ENCODE measurements at places on chromosomes 5 and 9.

GRCh38 chr5:56088967-56089829 lies 94.4 kb upstream of the IL6ST start:
- peak; percentile 75 for DNase-seq

DNA sequence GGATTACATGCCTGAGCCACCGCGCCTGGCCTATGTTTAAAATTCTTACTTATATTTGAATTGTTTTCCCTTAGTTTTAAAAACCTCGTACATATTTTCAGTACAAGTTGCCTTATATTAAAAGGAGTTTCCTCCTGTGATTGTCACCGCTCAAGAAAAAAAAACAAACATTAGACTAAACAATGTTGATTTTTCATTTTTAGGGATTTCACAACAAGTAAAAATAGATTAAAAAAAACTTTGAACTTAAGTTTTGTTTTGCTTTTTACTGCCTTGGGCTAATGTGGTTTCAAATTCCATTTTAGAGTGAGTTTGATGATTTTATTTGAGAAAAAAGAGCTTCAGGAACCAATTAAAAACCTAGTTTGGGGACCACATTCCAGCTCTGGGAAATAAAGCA lies 1196.6 kb upstream of the CDH18 start:
- DNase-seq = no peak

GRCh38 chr9:35680331-35681105 lies 6.8 kb downstream of the CA9 start:
- DNase-seq = no peak

DNA sequence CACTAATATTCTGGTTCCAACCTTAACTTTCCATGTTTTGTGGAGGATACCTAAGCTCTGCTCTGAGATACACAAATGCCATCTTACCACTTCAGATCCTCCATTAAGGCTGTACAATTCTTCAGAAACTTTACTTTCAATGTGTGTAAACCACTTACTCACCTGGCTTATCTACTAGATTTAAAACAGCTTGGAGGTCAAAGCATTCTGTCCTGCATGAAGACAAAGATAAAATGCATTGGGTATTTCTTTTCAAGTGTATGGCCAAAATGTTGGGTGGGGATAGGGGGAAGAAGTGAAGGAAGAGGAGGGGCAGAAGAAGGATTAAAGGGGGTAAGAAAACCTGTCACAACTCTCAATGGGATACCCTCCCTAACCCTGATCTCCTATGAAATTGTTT lies 939 bp downstream of the GOLGA1 start:
- no peak for DNase-seq

DNA sequence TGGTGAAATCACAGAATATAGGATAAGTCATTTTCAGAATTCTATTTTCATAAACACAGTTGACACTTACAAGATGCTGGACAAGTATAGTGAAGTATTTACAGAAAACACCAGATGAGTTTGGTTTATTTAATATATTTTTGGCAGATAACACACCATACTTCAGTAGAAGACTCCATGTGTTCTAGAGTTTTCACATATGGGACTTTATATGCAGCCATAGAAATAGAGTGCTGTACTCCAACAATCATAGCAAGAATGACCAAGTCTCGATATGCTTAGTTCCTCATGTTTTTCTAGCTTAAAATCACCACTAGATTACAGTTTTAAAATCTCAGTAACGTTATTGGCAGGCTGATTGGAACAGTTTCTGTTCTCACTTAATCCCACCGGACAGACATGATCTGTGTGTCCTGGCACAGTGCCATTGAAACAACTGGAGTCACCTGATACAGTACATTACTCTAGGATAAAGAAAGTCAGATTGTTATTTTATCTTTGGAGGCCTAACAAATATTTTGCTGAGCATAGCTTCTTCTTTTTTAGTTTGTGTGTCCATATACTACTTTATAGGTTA lies 45.8 kb upstream of the ERBIN start:
- no peak for DNase-seq

- DNase-seq = no peak
Measured at GRCh38 chr5:43312699-43313034, 545 bp downstream of the HMGCS1 start.

GRCh38 chr5:1868886-1869475 lies 13.7 kb downstream of the IRX4 start:
- no peak for DNase-seq

GRCh38 chr5:98468188-98468869 lies 305.1 kb upstream of the RGMB start:
- DNase-seq = no peak

GRCh38 chr5:133319905-133320520 lies 268.2 kb downstream of the HSPA4 start:
- no peak for DNase-seq

- DNase-seq = no peak
Measured at GRCh38 chr9:129676975-129677374, 11.5 kb downstream of the PRRX2 start.

GRCh38 chr5:10885026-10885425 lies 124.0 kb upstream of the DAP start:
- no peak for DNase-seq

GRCh38 chr5:109145139-109145538 lies 264.6 kb downstream of the PJA2 start:
- no peak for DNase-seq

GRCh38 chr5:89954916-89955315 lies 454.6 kb downstream of the CETN3 start:
- no peak for DNase-seq

- DNase-seq = no peak
Measured at GRCh38 chr5:159453209-159453608, 122.9 kb upstream of the IL12B start.

GRCh38 chr5:86118542-86118941 lies 499.2 kb upstream of the COX7C start:
- no peak for DNase-seq

- no peak for DNase-seq
Measured at GRCh38 chr5:151757233-151758140, 944 bp downstream of the ATOX1 start.

GRCh38 chr5:135379046-135379654 lies 19.9 kb downstream of the MACROH2A1 start:
- no peak for DNase-seq

GRCh38 chr9:14056316-14056861 lies 257.6 kb downstream of the NFIB start:
- DNase-seq = no peak

GRCh38 chr9:72537011-72537545 lies 15.7 kb downstream of the TMC1 start:
- DNase-seq = no peak

GRCh38 chr5:178502401-178503100 lies 87.6 kb downstream of the COL23A1 start:
- no peak for DNase-seq

DNA sequence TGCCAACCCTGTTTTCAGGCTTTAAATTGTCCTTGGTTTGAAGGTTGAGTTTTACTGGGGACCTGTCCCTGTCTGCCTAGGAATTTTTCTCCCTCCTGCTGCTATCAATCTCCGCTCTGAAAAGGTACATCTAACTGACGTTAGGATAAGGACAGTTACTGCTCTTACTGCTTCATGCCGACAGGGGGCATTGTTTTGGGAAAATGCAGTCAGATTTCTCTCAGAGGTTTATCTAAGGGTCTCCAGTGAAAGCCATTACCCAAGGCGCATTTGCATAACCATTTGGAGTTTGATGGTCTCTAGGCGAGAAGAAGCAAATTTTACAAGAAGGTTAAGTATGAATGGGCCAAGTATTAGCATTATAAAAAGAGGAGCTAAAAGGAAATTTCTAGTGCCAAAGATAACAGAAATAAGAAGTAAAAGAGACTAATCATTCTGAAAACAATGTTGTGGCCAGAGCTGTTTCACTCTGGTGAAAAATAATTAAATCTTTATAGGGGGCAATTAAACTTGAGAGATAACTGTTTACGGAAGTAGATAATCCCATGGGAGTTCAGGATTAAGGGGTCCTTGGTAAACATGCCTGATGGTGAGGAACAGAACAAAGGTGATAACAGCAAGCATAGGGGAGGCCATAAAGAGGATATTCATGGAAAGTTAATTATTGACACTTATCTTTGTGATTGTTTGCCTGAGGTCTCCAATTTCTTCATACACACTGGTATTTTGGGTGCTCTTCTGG lies 605.0 kb downstream of the MTRR start:
- no peak for DNase-seq

DNA sequence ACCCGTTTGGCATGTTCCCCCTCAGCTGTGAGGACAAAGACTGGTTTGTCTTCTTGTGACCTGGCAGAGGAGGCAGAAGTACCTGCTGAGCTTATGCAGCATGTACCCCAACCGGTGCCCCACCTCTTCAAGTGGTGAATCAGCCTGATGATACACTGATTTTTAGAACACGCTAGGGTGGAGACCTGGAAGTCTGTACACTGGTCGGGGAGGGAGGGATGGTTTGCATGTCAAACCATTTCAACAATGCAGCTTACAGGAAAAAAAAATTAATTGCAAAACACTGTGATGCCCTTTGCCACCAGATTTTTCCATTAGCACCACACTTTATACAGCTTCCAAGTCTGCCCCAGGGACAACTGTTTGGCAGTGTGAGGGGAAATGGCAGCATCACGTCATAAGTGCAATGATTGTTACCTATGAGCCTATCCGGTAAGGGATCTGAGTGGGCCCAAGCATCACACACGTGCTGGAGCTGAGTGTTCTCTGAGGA lies 155.1 kb upstream of the DMRT1 start:
- DNase-seq = no peak

DNA sequence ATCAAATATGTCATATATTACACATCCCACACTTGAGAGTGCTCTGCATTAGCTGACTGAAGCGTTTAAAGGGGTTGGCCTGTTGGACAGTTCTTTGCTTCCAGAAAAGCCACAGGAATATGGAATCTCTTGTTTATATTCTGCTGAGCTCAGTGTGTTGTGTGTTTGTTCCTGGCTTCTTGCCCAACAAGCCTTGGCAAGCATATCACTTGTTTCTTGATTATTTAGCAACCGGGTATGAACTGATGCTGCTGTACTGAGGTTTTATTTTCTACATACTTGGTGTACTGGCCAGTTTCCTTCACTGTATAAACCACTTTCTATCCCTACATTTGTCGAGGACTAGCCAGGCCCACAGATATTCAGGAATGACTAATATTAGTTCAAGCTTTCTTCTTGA lies 378.9 kb downstream of the KCTD16 start:
- DNase-seq = no peak

GRCh38 chr9:13596383-13596970 lies 317.0 kb upstream of the MPDZ start:
- DNase-seq = no peak

DNA sequence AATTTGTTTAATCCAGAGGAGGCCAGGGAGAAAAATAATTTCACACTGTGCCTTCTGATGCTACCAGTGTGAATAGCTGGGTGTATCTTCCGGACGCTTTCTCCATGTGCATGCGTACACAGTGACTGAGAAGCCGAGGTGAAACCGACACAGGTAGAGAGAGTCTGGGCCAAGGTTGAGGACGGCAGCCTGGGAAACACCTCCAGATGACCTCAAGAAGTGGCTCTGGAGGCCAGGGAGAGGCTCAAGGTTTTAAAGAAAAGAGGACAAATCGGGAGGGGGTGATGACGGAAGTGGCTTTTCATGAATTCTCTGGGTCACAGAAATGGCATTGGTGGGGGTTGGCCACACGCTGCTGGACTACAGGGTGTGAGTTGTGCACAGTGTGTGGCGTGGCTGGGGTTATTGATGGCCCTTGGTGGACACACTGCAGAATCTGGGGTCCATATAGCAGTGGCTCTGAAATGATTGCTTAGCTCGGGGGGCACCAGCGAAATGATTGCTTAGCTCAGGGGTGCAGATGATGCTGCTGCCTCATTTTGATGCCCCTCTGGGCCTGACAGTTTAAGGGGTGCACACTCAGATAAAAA lies 34.1 kb upstream of the LRRC14B start:
- peak; percentile 4 for DNase-seq

DNA sequence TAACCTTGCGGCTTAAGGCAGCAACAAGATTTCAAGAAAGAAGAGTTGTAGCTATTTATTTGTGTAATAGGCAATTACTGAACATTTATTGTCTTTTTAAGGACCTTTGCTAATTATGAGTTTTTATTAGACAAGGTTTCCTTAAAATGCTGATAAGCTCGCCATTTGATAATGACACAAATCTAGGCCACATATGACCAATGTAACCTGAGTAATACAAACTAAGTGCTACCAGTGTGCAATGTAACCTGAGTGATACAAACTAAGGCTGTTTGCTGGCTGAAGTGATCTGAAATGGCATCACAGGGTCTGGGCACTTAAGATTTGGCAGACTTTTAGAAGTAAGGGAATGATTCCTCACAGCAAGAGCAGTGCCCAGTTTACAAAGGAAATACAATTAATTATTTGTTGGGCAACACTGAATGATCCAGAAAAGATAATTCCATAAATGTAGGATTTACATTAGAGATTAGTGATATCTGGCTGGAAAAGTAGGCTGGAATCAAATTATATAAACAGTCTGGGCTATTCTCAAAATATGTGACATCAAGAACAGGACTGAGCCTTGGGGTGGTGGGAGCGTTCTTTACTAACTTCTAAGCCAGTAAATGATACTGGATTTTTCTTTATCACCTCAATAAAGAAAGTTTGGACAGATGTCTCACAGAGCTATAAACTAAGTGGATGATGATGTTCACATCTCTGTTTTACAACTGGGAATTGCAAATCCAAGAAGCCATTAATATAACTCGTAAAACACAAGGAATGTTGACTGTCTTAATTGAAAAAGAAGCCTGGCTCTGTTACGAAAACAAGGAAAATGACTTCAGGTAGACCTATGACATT lies 54.8 kb downstream of the MRPS27 start:
- DNase-seq = no peak

DNA sequence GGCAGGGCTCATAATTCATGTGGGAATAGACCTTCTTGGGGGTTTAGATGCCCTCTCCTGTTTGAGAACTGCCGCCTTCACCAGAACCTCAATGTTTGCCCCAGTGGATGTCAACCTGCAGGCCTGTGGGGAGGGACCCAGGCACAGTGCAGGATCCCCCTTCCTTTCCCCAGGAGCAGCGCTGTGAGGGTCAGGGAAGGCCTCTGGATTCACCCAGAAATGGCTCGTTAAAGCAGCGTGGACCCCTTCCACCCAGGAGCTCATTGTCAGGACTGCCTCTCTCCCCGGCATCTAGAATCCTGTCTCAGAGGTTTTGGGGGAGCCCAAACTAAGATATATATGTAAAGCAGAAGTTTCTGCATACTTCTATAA lies 188.3 kb downstream of the GADD45G start:
- no peak for DNase-seq

GRCh38 chr5:117860550-117860949 lies 1127.8 kb downstream of the DTWD2 start:
- DNase-seq = no peak

DNA sequence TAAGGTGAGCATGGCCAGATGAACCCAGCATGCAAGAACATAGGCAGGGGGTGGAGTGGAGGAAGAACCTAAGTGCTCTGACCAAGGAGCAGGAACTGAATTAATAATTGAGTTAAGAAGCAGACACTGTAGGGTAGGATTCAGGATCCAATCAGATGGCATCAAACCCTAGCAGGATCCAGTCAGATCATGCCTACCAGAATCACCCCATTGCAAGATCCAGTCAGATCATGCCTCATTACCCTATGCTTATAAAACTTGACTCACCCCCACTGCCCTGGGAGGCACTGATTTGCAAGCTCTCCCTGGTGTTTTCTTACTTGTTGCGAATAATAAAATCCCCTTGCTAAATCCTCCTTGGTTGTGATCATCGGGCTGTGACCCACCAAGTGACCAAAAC lies 19.7 kb downstream of the TUSC1 start:
- no peak for DNase-seq
